ENCODE measurements at places on chromosomes 16 and 17. TPM values are rescaled to one million over a fixed set of nuclear protein-coding genes. Genes with fewer than 3 reads are reported as not detected.

KRT9 gene
- total RNA-seq = not detected

RAB34 gene
- 15.3 TPM for total RNA-seq

NBR1 gene
- 97.6 TPM for total RNA-seq

ABCC6 gene
- total RNA-seq = 0.38 TPM

ASB16 gene
- 8.9 TPM for total RNA-seq

CCL8 gene
- 1.9 TPM for total RNA-seq

CXCL16 gene
- total RNA-seq = 3.6 TPM

AHSP gene
- 1.7 TPM for total RNA-seq

RSKR gene
- 6.8 TPM for total RNA-seq

PMFBP1 gene
- total RNA-seq = 0.08 TPM

EVI2B gene
- 2.0 TPM for total RNA-seq

NACA2 gene
- not detected for total RNA-seq
